Left colon (tissue), 2 donors: ENCODE measurements at places on chromosomes 5 and 9. TPM values are rescaled to one million over a fixed set of nuclear protein-coding genes. Genes with fewer than 3 reads are reported as not detected.

The CAST gene
- total RNA-seq: 399 TPM

The NR4A3 gene
- total RNA-seq: 0.61 TPM

The NR2F1-AS1 gene
- total RNA-seq: 3.2 TPM

The FABP6 gene
- total RNA-seq: not detected

The CDK7 gene
- total RNA-seq: 25.2 TPM

The KDM3B gene
- 63.2 TPM for total RNA-seq

The PLPPR1 gene
- total RNA-seq: 0.73 TPM

The PCDHGB4 gene
- 0.98 TPM for total RNA-seq

The ALDH1A1 gene
- total RNA-seq: 91.0 TPM

The ADAMTS2 gene
- 4.4 TPM for total RNA-seq

The TPPP gene
- total RNA-seq: 3.9 TPM

The NUTM2F gene
- total RNA-seq: not detected

The PTPN3 gene
- total RNA-seq: 27.7 TPM

The C5orf22 gene
- 26.5 TPM for total RNA-seq

The INSL4 gene
- total RNA-seq: not detected

The RASEF gene
- total RNA-seq: 54.6 TPM

The CA9 gene
- 0.89 TPM for total RNA-seq

The SELENOP gene
- total RNA-seq: 2,399 TPM
